Sciatic nerve (tissue), 2 donors: ENCODE measurements at places on chromosomes 4 and X.

GRCh38 chr4:2483237-2483636 is 14.3 kb downstream of the RNF4 start:
- no peak for DNase-seq

- DNase-seq = no peak
Observed at GRCh38 chr4:165175879-165176278, 31.5 kb upstream of the KLHL2 start.

GRCh38 chrX:105648732-105649131 is 173.6 kb upstream of the NRK start:
- DNase-seq = no peak

DNA sequence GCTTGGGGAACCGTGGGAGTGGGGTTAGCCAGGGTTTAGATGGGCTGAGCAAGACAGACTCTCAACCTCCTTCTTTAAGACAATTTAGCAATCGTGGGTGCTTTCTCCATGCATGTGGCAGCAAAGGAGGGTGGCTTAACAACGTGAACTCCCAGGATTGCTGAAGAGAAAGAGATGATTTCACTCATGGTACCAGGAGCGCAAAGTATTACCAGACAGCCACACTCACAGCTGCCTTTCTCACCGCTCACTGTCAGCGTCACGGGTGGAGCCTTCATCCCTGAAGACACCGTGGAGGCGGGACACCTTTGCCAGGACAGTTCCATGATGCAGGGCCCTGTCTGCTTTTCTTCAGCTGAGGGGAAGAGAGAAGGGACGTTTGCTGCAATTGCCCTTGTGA is 212.5 kb upstream of the PSAPL1 start:
- no peak for DNase-seq

GRCh38 chr4:42490015-42490414 is 92.7 kb downstream of the SHISA3 start:
- DNase-seq = no peak

DNA sequence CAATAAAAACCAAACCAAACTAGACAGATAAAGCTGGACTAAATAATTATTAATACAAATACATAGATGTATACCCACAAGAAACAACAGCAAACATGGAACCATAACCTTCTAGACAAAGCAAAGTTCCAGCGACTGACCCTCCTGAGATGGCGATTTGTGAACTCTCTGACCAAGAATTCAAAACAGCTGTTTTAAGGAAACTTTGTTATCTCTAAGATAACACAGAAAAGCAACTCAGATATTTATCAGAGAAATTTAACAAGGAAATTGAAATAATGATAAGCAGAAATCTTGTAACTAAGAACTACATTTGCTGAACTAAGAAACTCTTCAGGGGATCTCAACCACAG is 23.4 kb upstream of the MTHFD2L start:
- DNase-seq = no peak

DNA sequence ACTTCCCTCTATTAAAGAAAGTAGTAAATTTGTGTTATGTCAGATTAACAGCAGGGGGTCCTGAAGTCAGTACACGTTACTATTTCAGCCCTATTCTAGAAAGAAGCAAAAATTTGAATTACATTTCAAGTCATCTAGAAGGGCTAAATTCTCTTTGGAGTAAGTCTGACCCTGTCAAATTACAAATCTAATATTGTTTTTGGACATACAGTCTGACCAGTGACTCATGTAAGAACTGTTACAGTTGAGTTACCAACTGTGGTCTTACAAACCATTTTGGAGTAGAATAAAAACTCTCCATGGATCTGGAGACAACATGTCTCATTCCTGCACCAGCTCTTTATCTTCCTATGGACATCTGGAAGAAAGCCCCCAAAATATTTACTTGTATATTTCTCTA is 36.0 kb upstream of the GYPA start:
- DNase-seq = no peak
